ENCODE measurements at places on chromosomes 12 and 14.
A peak's percentile ranks its signal among the peaks of the same experiment; 100 is the strongest.

GRCh38 chr14:43949400-43949799, 557.7 kb downstream of the FSCB start:
- no peak for DNase-seq

DNA sequence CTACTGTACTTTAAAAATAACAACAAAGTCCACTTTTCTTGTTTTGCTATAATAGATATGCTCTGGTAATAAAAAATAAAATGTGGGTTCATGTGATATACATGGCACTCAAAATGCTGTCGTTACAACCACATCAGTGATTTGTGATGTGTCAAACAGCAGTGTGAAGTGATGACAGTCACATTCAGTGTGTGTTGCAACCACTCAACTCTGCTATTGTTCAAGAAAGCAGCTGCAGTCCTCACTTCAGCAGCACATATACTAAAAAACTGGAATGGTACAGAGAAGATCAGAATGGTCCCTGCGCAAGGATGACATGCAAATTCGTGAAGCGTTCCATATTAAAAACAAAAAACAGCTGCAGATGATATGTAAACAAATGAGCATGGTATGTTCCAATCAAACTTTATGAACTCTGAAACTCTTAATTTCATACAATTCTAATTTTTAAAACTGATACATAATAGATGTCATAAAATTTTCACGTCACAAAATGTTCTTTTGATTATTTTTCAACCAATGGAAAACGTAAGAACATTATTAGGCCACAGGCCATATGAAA, 6.7 kb downstream of the TRMT5 start:
- DNase-seq, result no peak

DNA sequence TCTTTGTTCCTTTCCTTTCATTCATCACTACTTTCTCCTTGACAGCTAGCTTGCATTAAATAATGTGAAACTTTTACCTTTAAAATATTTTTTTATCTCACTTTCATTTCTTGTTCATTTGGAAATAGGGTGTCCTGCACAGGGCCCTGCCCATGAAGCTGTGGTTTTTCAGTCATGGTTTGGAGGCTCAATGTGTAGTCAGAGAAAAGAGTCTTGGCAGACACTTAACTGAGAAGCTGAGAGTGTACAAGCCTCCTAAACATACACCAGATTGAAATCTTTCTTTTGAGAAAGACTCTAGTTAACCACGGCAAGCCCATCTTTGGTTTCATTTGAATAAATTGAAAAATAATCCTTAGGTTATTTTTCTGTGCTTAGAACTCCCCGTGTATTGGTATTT, 74.2 kb downstream of the KICS2 start:
- no peak for DNase-seq

- no peak for DNase-seq
These were observed 127.2 kb upstream of the RGS6 start for GRCh38 chr14:71804992-71805391.

- no peak for DNase-seq
These were observed 180.8 kb downstream of the CRADD start for GRCh38 chr12:93857991-93858447.

DNA sequence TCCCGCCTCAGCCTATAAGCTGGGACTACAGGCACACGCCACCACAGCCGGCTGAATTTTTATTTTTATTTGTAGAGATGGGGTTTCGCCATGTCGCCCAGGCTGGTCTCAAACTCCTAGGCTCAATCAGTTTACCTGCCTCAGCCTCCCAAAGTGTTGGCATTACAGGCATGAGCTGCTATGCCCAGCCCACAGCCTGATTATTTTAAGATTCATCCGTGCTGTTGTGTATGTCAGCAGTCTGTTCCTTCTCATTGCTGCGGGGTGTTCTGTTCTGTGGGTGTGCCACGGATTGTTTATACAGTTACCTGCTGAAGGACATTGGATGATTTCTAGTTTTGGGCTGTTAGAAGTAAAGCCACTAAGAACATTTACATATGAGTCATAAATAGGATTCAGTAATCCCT, 9.6 kb upstream of the EP400 start:
- DNase-seq, result no peak

DNA sequence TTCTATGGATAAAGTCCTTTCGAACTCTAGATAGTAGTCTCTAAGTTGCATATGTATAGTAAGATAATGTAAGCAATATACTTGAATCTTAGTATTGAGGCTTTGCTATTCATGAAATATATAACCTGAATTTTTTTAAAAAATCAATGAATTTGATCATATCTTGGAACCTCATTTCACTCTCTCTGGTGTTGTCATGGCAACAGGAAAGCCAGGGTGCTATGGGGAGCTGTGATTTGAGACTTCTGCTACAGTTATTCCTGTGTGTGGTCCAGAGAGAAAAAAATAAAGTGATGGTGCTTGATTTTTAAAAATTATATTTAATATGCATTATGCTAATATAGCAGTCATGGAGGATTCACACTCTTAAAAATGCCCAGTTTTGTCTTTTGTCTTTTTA, 508.0 kb downstream of the SNAPC1 start:
- DNase-seq, result no peak

DNA sequence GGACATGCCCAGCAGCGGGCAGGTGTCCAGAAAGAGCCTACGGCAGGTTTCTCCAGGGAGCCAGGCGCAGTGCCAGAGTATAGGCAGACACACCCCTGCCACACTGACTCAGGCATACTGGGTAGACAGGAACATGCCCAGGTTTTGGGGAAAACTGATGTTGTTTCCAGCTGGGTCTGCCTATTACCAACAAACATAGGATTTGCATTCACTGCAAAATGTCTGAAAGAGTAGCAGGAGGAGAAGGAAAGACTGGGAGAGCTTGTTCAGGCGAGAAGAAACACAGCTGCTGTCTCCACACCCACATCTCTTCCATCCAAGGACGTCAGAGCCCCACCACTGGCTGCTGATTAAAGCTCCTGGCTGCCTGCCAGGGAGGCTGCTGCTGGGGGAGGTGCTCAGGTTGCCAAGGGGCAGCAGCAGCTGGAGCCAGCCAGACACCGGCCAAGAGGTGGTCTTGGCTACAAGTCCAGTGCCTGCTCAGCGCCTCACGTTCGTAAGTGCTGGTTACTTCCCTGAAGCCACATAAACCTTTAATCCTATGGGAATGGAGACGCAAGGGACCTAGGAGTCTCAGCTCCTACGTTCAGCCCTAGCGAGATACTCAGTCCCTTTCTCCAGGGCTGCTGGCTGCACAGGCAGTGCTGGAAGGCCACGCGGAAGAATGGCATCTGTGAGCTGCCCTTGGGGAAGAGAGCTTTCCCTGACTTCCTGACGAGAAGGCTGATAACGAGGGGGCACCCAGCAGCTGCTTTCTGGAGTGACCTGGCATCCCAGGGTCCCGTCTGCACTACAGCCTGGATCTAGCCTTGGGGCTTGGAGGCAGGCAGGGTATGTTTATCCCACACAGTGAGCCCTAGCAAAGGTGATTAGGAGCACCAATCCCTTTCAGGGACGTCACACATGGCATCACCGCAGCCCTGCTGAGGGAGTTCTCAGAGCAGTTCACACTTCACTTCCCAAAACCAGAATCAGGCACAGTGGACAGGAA, 58.1 kb downstream of the PLEKHG3 start:
- peak; percentile 65 for DNase-seq

- no peak for DNase-seq
These were observed 18.2 kb downstream of the ANG start for GRCh38 chr14:20706657-20707355.

DNA sequence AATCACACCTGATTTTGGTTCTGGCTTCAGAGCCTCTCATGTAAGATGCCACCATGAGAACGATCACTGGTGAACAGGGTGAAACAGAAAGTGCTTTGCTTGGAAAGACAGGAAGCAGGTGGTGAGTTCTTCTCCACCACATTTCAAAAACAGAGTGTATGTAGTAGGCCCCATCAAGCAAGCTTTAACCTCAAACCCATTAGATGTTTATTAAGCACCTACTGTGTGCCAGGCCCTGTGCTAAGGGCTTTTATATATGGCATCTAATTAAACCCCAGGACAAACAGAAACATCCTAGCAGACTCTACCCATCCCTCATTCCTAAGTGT, 47.8 kb upstream of the MED13L start:
- DNase-seq, result no peak

- DNase-seq, result no peak
These were observed 636.1 kb downstream of the KCNH5 start for GRCh38 chr14:62409169-62409568.

GRCh38 chr12:48787791-48788523, 932 bp downstream of the ADCY6 start:
- no peak for DNase-seq
